Astrocyte (in vitro differentiated cells and primary cell): ENCODE measurements at places on chromosomes 5 and 9.
A peak's percentile ranks its signal among the peaks of the same experiment; 100 is the strongest.

- no peak for DNase-seq
Measured at GRCh38 chr5:178318382-178318781, 85.8 kb upstream of the PHYKPL start.

DNA sequence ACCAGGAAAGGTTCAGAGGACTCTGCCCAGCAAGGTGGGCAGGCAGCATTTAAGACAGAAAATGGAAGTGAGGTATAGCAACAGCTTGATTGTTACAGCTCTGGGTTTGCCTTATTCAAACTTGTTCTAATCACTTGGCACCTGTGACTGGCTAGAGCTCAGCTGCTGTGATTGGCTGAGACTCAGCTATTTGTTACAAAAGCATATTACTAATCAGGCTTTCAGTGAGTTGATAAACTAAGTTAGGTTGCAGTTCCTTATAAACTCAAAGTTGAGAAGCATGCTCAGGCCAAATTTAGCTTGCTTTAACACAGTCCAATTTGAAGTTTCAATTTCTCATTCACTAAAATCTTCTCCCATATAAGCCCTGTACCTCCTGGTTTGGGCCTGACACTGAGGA, 56.3 kb downstream of the GDA start:
- DNase-seq: no peak

GRCh38 chr9:132708239-132708638, 38.0 kb downstream of the GTF3C4 start:
- DNase-seq: no peak

- DNase-seq: no peak
Measured at GRCh38 chr9:98339987-98340800, 84.7 kb upstream of the TBC1D2 start.

DNA sequence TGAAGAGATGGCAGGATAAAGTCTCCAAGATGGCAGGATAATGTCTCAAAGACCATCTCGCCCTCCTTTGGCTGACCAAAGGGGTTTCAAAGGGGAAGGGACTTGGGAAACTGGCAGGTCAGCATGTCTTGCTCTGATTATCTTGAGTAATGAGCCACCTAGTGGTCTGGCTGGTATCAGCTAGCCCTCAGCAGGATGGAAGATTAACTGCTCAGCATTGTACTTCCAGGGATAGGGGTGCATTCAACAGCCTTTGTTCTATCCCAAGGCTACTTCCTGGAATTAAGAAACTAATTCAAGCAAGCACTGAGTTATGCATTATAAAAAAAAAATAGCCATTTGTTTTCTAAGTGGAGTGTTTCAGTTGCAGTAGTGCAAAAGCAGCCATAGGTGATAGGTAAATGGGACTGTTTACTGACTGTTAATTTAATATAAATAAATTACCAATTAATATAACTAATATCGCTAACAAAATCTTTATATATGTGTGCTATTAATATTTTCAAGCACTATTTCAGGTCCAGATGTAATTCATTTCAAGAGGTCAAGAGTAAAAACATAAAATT, 555.5 kb downstream of the CDH9 start:
- no peak for DNase-seq

- no peak for DNase-seq
Measured at GRCh38 chr9:108696156-108696555, 159.6 kb downstream of the ACTL7B start.

DNA sequence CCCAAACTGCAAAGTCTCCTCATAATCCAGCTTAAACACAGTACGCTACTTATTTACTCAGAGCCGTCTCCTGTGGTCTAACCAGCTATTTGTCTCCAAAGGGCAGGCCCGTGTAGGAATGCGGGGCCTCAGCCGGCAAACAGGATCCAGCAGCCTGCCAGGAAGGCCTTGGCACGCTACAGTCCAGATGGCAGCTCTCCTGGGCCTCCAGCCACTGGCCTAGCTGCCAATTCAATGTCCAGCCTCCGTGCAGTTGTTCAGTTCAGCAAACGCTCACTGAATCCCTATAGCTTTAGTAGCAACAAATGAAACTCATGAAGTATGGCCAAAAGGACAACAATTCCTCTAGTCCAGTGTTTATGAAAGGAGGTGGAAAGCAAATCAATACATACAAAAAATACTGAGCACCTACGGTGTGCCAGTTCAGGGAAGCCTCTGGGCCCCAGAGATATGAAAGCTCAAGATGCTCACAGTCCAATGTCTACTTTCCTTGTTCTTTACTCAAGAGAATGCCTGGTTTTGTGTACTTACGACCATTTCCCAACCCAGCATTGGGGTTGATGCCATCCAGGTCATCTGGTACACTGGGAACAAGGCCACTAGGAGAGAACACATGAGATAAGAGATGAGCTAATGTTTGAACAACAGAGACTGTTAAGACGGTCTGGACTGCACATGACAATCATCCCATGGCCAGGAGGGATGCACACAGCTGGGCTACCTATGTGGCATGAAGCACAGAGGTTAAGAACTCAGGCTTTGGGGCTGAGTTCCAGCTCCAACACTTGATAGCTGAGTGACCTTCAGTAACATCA, 8.3 kb downstream of the CDK5RAP2 start:
- DNase-seq: peak; percentile 91

DNA sequence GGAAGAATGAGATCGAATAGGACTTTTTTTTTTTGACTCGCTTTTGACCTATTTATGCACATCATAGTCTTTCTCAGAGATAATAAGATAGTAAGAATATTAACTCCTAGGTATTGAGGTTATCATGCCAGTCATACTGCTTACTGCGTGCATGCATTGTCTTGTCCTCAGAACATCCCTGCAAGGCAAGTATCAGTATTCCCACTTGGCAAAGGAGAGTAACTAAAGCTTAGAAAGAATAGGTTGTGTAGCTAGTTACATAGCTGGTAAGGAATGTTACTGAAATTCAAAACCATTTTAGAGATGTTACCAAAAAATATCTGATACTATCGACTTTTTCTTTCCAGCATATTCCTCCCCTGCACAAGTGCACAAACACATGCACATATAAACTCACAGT, 296.1 kb upstream of the CLINT1 start:
- no peak for DNase-seq

DNA sequence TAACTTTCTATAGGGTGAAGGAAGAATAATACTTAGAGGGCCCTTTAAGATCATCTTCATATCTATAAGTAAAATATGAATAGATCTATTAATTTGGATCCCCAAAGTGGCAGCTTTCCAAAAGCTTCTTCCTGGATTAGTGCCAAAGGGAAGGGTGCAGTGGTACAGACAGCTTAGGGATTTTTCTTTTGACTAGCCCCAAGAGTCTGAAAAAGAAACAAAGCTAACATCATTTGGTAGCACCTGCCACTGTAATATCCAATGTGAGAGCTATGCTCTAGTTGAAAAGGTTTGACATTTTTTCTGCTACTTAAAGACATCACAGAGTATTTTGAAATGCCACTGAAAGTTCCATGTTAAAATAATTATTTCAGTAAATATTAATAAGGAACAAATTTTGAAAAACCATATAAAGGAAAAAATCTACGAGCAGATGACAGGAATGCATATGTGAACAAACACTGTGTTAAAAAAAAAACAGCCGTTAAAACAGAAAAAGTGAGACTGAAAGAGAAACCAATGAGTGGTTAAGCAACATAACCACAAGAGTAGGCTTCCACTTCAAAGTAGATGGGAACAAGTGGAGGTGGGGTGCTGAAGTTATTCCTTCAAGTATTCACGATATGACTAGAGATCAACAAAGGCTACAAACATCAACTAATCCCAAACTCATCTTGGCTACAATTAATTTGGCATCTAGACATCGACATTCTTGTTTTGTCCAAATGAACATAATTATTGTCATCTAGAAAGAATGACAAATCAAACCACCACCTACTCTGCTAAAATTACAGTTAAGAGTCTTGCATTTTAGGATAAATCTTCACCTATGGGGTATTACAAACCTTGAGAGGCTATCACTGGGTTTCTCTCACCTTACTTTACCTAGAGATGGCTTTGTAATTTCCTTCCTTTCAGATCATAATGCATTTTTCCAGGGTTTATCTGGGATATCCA, 137.5 kb downstream of the CPLANE1 start:
- peak; percentile 10 for DNase-seq
